ENCODE measurements at places on chromosomes 2 and 18.

DNA sequence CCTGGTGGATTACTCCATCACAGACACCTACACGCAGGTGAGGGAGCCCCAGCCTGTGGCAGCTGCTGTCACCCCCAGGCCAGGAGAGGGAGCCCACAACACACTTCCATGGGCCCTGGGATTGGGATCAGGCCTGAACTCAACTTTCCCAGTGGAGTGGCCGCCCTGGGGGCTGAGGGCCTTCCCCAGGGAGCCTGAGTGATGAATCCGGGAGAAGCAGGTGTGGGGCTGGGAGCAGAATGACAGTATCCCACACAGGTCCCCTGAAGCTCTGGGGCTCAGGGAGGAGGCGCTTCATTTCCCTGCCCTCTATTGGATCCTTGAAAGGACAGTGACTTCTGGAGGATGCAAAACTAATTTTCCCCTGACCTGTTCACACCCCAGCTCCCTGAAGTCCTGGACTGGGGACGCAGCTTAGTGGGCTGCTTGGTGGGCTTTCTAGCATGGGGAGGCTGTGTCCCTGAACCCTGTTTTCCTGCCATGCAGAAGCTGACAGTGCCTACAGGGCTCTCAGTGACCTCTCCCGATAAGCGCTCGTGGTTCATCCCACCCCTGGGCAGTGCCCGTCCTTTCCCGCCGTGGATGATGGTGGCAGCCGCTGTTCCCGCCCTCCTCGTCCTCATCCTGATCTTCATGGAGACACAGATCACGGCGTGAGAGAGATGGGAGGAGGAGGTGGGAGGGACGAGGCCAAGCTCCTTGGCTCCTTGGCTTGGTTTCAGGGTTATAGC lies 11.0 kb downstream of the SLC4A3 start:
- DNase-seq: no peak

DNA sequence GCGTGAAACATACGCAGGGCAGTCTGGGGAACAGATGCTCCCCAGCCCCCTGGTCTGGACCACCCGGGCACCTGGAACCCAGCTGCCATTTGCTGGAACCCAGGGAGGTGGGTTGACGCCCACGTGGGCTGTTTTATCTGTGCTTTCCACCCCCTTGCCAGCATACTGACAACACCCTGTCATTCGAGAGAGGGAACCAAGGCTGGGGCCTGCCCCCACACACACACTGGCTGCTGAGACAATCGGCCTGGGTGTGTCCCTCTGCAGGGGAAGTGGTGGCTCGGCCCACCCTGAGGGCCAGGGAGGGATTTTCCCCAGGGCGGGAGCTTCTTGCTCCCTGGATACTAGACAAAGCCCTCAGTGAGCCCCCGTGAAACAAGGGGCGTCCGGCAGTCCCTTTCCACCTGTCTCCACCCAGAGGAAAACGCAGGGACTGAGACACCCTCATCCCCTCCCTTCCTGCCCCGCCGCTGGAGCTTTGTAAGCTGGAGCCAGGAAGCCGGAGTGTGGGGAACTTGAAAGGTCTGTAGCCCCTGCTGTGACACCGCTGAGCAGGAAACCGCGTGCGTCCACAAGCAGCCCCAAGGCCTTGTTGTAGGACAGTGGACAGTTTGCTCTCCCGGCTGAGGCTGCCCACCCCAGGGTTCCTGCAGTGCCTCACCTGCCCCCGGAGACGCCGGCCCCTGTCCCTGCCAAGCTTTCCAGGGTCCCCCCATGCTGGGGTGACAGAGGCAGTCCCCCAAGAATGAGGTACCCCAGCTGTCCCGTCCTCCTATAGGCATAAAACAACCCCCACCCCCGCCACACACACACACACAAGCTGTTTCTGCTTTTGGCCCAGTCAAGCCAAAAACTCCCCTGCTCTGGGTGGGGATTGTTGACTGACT lies 14.1 kb upstream of the KLF11 start:
- no peak for DNase-seq

DNA sequence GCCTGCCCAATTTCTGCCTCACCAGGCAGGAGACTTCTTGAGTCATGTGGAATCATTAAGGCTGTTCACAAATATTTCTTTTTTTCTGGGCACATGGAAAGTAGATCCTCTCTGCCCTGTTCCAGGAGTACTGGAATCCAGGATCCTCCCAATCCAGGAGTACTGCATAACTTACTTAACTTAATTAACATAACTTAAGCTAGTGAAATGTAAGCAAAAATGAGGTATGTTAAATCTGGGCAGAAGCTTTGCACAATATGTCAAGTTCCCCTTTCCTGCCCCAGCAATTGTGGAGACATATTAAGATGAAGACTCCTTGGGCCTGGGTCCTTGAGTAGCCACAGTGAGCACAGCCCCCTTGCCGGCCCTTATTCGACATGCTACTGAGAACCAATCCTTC lies 3.2 kb downstream of the CD207 start:
- DNase-seq: no peak

GRCh38 chr2:113829761-113830160 lies 60.1 kb upstream of the ACTR3 start:
- no peak for DNase-seq

DNA sequence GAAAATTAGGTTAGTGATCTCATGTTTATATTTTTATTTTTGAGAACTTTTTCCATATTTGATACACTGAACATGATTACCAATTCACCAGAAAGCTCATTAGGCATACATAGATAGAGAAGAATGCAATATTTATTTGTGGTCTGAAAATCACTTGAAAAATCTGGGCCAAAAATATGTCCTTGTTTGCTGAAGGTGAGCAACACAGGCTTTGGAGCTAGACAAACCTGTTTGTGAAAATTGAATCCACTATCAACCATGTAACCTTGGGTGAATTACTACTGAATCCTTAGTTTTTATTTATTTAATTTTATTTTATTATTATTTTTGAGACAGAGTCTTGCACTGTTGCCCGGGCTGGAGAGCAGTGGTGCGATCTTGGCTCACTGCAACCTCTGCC lies 46.5 kb upstream of the ZSWIM2 start:
- DNase-seq: no peak

DNA sequence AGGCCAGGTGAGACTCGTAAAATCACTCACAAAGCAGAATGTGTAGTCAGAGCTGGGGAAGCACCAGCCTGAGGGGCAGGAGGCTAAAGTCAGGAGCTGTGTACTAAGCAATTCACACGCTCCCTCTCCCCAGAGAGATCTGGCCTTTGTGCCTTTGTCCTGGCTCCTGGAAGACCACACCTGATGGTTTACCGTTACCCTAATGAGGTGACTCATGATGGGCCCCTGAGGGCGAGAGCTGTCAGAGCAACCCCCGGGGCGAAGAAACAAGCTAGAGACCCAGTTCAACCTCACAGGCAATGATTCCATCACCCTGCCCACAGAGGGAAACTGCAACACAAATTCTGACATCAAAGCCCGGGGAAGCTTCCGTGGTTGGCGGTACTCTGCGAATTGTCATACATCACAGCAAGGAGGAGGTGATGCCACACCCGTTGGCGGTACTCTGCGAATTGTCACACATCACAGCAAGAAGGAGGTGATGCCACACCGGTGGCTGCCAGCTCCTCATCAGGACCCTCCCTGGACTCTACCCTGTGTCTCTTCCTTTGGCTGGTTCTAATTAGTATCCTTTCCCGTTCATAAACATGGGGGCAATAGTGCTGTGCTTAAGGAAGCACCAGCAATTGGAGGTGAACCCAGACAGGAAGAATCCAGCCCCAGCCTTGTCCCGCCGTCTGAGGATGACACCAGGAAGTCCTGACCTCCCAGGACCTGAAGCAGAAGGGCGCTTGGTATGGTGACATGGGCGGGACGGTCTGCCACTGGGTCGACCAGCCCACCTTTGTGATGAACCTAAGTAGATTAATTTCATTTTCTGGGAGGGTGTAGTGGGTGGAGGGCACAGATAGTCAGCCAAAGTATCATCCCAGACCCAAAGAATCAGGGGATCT lies 30.5 kb downstream of the B3GNT7 start:
- no peak for DNase-seq

GRCh38 chr18:32019251-32019948 lies 775 bp downstream of the RNF125 start:
- DNase-seq: no peak

GRCh38 chr18:36547544-36547943 lies 250.0 kb downstream of the FHOD3 start:
- DNase-seq: no peak

DNA sequence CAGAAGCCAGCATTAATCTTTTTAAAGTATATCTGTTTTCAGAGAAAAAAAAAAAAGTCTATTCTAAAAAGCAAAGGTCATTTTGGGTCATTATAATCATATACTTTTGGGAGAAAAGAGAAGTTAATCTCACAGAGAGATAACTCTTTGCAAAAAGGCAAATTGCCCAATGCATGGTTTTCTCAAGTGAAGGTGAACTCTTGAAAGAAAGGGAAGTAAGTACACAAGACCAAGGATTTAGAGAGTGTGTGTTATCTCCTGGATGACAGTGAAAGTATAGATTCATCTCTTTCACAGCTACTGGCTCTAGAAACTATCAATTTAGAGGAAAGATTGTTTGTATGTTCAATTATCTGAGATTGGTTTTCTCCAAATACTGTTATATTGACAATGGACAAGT lies 151.4 kb downstream of the CD8B2 start:
- DNase-seq: no peak

DNA sequence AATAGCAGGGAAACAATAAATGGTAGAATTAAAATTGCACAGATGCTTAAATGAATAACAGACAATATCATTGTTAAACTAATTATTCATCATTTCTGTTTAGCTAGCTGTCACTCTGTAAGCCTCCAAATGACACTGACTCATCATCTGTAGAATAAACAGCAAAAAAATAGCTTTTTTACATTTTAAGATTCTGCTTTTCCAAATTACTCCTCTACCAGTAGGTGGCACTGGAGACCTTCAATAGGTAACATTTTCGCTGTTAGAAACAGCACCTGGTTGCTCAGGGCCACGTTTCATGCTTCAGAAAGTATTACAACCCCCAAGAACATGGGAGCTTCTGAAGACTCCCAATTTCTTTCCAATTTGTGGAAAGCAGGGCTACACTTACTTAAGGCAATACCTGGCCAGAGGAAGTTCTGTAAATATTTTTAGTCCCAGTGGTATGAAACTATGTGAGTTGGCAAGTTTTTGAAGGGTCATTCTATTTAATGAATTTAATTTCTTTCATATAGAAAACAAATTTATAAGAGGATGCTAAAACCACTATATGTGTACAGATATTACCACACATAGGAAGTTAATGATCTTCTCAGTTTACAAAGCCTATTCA lies 45.4 kb downstream of the TTN start:
- DNase-seq: no peak

DNA sequence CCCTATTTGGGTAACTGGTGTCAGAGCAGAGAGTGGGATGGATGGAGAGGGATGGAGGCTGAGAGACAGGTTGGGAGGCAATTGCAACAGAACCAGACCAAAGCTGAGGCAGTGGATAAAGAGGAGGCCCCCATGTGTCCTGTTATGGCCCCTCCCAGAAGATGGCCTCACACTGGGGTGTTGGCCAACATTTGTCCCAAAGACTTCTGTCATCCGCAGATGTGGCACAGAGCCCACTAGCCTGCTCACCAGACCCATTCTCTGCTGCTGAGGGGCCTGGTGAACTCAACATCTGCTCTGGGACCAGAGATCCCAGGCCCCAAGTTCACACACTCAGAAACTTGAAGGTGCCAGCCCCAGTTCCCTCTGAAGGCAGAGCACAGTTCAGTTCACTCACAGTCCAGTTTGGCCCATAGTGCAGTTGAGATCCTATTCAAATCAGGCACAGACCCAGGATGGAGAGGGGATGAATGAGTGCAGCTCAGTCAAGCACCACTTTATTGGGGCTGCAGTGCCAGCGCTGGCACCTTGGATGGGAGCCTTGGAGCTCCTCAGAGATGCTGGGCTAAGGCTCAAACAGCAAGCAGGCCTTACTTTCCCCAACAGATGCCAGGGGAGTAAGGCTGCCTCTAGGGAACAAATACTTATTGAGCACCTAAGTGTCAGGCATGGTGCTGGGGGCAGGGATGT lies 189.2 kb downstream of the ZBTB7C start:
- peak; percentile 51 for DNase-seq

GRCh38 chr2:110105608-110106467 lies 9.8 kb downstream of the MALL start:
- no peak for DNase-seq

DNA sequence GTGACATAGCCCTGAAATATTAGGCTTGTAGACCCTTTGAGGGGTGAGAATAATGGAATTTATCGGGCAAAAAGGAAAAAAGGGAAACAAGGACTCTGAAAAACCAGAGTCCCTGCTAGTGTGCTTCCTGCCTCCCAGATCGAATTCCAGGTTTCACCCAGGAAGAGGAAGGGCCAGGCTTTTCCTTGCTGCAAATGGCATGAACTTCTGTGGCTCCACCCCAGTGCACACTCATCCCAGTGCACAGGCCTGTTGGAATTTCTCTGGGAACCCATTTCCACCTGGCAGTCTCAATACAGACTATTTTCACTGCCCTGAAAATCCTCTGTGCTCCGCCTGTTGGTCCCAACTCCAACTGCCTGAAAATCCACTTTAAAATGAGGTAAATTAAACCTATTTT lies 29.9 kb downstream of the C18orf54 start:
- DNase-seq: no peak

GRCh38 chr18:21714474-21714873 lies 9.9 kb upstream of the ABHD3 start:
- DNase-seq: no peak

DNA sequence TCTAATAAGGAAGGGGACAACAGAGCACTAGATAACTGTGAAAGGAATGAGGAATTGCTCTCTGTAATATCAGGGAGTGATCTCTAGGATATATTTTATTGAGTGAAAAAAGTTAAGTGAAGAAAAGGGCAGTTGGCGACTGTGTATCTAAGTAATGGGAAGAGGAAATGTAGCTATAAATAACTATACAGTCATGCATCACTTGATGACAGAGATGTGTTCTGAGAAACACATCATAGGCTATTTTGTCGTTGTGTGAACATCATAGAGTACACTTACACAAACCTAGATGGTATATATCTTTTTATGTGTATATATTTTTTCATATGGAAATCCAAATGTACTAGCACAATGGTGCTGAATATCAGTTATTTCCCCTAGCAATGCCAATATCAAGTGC lies 329.3 kb downstream of the TXNL1 start:
- no peak for DNase-seq

- no peak for DNase-seq
Measured at GRCh38 chr2:166784296-166784946, 103.9 kb upstream of the XIRP2 start.

GRCh38 chr2:27174638-27175037 lies 25.8 kb downstream of the TCF23 start:
- DNase-seq: no peak

DNA sequence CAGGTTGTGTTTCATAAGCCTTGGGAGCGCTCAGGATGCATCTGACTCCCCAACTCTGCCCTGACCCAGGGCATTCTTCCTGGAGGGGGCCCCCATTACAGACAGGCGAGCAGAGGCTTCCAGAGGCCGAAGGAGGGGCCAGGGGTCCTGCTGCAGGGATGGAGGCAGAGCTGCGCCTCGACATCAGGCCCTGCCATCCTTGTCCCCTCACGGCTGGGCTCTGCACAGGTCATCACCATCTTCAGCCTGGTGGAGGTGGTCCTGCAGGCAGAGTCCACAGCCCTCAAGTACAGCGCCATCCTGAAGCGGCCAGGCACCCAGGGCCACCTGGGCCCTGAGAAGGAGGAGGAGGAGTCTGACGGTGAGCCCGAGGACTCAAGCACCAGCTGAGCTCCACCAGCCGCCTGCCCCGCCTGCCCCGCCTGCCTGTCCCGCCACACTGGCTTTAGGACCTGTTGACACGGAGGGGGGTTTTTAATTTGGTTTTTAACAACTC lies 42.3 kb upstream of the ALPP start:
- no peak for DNase-seq

- DNase-seq: no peak
Measured at GRCh38 chr2:85319796-85320195, 8.0 kb downstream of the TGOLN2 start.

GRCh38 chr2:219537657-219538488 lies 5.7 kb downstream of the CHPF start:
- no peak for DNase-seq
